CD4-positive, alpha-beta T cell treated with Interleukin-15 for 4 hours (primary cell): ENCODE measurements at places on chromosomes 5 and 9.

DNA sequence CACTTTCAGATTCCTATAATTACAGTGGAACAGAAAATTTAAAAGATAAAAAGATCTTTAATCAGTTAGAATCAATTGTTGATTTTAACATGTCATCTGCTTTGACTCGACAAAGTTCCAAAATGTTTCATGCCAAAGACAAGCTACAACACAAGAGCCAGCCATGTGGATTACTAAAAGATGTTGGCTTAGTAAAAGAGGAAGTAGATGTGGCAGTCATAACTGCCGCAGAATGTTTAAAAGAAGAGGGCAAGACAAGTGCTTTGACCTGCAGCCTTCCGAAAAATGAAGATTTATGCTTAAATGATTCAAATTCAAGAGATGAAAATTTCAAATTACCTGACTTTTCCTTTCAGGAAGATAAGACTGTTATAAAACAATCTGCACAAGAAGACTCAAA, 29.5 kb downstream of the ZFYVE16 start:
- DNase-seq = no peak

DNA sequence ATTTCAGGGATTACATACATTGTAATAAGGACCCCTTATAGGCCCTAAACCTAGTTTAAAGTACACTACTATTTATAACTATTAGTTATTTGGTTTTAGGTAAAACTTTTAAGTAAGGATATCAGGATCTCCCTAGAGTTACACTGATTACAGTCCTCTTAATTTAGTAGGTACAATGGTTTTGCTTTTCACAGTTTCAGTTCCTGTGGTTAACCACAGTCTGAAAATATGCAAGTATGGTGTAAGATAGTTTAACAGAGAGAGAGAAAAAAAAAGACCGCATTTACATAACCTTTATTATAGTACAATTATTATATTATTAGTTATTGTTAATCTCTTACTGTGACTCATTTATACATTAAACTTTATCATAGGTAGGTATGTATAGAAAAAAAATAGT, 725.3 kb upstream of the PTPRD start:
- DNase-seq = no peak

DNA sequence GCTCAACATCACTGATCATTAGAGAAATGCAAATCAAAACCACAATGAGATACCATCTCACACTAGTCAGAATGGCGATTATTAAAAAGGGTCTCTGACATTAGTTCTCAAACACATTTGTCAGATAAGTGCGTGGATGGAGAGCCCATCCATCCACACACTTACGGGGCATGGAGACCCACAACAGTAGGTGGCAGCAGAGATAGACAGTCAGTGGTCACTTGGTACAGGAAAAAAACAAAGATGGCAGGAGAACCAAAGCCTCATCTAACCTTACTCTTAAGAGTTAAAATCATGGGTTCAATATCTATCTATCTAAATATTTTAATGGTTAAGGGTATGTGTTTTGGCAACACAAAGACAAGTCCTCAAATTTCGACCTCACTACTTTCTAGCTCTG, 1378.7 kb upstream of the C9orf72 start:
- no peak for DNase-seq

- DNase-seq = no peak
Measured at GRCh38 chr5:108531367-108532128, 149.7 kb upstream of the FBXL17 start.

- DNase-seq = no peak
Measured at GRCh38 chr5:92409134-92409533, 1026.0 kb upstream of the ARRDC3 start.

GRCh38 chr9:1273859-1274258, 223.7 kb downstream of the DMRT2 start:
- no peak for DNase-seq

DNA sequence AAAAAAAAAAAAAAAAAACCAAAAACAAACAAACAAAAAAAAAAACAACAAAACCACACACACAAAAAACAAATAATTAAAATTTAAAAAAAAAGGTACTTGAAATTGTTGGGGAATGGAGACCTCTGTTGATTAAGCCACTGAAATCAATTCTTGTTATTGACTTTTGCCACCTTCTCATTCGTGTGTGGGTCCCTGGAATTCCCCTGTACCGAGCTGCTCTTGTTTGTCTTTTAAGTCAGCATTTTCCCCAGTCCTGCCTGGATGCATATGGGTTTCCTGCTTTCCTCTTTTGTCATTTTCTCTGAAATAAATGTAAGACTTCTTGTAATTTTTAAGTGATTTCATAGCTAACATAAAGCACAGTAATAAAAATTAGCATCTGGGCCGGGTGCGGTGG, 45.5 kb downstream of the GPBP1 start:
- peak; percentile 58 for DNase-seq

DNA sequence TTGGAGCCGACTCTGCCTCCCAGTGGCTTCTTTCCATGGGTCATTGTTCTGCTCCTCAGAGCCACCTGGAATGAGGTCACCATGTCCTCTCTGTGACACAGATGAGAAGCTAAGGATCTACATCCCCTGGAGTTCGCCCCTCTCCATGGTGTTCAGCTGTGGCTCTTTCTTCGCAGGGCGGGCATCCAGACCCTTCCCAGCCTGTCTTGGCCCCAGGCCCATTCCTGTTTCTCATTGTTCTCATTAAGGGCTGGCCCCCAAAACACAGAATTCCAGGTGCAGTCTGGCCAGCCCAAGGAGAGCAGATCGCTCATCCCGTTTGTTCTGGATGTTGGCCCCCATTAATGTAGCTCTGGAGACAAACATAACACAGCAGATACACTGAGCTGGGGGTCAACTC, 66.4 kb upstream of the COL15A1 start:
- no peak for DNase-seq

- no peak for DNase-seq
Measured at GRCh38 chr5:114010362-114010761, 351.5 kb upstream of the KCNN2 start.

- no peak for DNase-seq
Measured at GRCh38 chr9:26955222-26955903, 849 bp upstream of the IFT74 start.

DNA sequence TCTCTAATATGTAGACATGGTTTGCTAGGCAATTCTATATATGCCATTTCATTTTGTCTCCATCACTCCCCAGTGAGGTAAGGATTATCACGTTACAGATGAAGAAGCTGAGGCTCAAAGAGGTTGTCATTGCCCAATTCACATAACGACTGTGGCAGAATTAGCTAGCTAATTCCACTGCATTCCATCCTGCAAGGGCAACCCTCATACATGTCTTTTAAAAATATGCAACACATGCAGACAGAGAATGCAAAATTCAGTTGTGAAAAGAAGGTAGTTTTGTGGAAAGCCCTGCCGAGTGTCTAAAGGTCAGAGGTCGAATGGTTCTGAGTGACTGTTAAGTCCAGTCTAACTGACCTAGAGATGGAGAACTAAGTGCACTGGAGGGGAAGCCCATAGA, 219.2 kb downstream of the PAPPA start:
- DNase-seq = no peak

- no peak for DNase-seq
Measured at GRCh38 chr9:78694974-78695373, 398.0 kb downstream of the PSAT1 start.

GRCh38 chr5:54874337-54875021, 110.9 kb downstream of the ESM1 start:
- no peak for DNase-seq

DNA sequence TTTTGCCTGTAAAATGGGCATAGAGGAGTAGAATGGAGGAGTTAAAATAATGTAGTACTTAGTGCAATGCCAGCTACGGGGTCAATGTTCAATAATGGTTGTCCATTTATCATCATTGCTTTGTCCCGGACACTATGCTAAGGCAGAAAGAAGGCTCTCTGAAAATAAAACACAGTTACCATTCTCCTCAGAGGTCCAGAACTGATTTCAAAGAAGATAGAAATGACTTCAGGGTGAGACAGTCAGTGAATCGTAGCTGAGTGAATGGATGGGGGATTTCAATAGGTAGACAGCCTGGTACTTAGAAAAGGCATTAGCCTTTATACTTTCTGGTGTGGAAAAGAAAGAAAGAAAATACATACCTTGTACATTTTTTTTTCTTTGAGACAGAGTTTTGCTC, 1.2 kb upstream of the AK3 start:
- DNase-seq = no peak

GRCh38 chr5:98275980-98276379, 497.5 kb upstream of the RGMB start:
- no peak for DNase-seq

GRCh38 chr9:16254674-16255073, 615.8 kb downstream of the BNC2 start:
- DNase-seq = no peak

DNA sequence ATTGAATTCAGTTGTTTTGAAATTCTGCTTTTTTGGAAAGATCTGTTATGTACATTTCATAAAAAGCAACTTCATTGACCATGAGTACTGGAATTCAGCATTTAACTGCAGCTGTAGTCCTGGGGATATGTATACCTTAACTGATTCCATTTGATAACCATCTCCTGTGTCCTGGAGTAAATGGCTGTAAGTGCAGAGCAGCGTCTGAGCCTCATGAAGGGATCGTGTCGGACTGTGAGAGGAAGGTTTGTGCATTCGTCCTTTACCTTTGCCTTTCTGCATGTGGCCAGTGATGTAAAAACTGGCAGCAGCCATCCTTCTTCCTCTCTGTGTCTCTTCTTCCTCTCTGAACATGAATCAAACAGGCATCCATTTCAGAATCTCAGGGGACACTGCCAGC, 287.2 kb downstream of the FANCC start:
- DNase-seq = no peak

DNA sequence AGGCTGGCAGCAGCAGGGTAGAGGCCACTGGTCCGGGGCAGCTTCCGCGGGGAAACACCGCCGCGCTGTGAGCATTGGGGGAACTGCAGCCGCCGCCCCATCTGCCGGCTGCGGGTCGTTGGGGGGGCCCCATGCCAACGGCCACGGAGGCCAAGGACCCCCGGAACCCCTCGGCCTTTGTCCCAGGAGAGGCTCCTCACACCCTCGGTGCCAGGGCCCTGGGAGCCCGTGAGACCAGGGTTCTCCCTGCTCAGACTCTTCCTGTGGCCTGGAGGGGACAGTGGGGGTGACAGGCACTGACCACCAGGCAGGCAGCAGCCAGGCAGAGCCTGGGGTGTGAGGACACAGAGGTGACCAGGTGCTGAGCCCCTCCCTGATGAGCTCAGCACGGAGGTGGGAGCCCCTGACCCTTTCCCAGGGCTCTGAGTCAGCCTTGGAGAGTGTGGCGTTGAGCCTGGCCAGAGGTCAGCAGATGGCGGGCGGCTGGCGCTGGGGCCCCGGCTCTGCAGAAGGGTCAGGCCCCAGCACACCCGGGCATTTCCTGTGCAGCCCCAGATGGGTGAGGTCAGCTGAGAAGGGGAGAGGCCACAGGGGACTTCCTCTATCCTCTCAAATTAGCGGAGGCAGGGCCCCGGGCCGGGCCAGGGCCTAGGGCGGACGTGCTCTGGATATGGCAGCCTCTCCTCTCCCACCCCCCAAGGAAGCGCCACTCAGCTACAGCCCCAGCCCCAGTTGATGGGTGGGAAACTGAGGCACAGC, 17.9 kb upstream of the EGFL7 start:
- DNase-seq = peak; percentile 65

DNA sequence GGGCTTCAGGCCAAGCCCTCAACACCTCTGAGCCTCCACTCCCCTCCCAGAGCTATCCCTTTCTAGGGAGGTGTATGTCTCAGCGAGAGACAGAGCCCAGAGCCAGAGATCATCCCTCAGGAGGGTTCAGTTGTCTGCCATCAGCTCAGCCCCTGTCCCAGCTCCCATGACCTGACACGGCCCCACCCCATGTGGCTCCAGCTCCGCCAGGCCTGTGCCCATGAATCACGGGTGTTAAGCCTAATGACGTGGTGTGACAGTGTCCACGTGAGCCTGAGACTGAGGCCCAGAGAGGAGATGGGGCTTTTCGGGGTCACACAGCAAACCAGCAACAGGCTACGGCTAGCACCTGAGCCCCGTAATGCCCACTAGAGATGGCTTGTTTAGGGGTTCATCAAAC, 60.9 kb upstream of the ORM1 start:
- no peak for DNase-seq

DNA sequence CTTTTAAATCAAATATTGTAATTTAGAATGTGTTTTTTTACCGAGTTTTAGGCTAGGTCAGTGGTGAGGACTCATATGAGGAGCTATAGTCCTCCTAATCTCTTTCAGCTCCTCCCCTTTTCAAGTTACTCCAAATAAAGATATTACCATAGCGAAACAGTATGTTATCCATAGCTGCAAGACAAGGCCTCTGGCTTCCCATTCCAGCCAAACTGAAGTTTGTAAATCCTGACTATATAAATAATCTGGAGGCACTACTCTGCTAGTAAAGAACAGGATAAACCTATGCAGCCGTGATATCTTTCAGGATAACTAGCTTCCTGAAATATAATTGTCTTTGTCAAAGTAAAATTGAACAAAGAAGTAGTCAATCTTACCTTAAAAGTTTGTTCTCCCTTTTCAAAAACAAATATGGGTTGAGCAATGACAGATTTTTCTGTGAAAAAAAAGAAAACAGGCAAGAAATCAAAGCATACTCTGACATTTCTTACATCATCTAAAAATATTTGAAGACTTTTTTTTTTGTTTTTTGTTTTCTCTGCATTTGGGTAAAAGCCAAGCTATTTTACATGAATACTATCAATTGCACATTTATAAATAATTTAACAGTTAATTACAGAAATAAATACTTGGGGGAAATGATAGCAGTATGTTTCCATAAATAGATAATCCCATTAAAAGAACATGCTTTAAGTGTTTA, 29.3 kb upstream of the NADK2 start:
- DNase-seq = no peak

DNA sequence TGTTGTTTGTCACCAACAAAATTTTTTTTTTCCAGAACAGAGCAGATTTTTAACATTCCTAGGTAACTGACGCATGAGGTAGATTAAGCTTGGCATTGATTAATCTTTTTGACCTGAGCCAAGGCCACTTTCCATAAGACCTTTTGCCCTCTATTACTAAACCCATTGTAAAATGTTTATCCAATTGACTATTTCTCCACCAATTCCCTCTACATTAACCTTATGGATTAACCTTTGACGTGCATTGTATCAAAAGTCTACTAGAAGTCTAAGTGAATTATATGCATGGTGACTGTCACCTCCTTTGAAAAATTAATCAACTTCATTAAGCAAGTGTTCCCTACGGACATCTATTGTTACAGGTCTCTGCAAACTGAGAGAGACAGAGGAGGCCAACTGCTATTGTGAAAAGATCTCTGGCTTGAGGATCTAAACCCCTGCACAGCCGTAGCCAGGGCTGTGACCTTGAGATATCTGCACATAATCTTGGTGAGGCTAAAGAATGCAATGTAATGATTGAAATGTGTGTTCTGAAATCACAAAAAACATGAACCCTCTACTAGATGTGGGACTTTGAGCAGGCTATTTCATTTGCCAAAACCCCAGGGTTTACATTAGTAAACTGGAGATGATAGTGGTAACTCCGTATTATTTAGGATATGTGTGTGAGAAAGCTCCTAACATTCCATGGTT, 632.2 kb downstream of the TLR4 start:
- no peak for DNase-seq
